Stimulated activated CD4-positive, alpha-beta T cell treated with anti-CD3 and anti-CD28 coated beads, Interleukin-4, amount 100 ng/mL, for 4 hours (primary cell): ENCODE measurements at places on chromosomes 16 and 17.
A peak's percentile ranks its signal among the peaks of the same experiment; 100 is the strongest.

- no peak for DNase-seq
These were observed 15.1 kb upstream of the SLC52A1 start for GRCh38 chr17:5050278-5050677.

- DNase-seq = peak; percentile 40
These were observed 9.4 kb downstream of the SNX20 start for GRCh38 chr16:50671644-50672260.

DNA sequence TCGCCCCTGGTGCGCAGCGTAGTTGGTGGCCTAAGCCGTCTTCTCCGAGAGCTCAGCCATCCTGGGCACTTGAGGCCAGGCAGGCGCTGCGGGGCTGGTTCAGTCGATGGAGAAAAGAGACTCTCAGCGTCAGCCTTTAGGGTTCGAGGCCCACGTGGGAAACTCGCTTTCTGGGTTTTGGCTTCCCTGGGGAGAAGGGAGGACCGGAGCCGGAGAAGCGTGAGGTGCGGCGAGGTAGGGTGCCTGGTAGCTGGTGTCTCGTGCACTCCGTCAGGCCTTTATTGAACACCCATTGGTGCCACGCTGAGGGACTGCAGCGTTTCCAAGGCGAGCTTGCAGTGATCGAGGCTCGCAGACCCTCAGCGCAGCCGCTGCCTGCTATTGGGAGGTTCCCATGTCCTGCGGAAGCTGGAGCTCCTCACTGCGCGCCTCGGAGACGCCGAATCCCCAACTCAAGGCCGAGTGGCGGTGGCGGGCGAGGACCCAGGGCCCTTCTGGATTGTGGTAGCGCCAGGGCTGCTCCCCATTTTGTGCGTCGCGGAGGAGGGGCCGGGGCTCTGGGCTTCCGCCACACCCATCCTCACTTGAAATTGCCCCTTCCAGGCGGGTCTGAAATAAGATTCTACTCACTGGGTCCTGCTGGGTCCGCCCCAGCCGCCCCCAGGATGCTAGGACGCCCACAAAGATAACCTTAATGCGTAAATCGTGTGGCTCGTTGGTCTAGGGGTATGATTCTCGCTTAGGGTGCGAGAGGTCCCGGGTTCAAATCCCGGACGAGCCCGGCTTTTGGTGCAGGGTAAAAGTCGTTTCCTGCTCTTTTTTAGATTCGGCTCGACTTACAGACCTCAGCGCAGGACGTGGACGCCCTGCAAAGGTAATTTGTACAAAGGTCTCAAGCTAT is 1.2 kb downstream of the OR1F1 start:
- no peak for DNase-seq

- no peak for DNase-seq
These were observed 357.6 kb upstream of the SALL1 start for GRCh38 chr16:51508490-51509212.

GRCh38 chr17:33436321-33436720 is 143.2 kb upstream of the ASIC2 start:
- no peak for DNase-seq

GRCh38 chr17:67232441-67232840 is 12.6 kb downstream of the HELZ start:
- DNase-seq = no peak

DNA sequence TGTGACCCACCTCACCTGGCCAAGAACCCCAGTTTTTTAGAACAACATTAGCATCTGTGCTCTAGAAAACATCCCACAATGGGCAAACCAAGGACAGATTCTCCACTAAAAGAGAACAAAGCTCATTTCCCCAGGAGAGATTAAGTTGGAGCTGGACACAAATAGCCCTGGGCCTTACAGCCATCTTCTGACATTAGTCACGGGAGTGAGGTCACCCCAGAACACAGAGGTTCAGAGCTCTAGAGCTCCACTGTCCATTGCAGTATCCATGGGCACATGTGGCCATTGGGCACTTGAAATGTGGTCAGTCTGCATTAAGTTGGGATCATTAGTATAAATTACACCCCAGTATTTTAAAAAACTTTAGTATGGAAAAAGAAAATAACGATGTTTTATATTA is 47.6 kb upstream of the RBBP6 start:
- no peak for DNase-seq

DNA sequence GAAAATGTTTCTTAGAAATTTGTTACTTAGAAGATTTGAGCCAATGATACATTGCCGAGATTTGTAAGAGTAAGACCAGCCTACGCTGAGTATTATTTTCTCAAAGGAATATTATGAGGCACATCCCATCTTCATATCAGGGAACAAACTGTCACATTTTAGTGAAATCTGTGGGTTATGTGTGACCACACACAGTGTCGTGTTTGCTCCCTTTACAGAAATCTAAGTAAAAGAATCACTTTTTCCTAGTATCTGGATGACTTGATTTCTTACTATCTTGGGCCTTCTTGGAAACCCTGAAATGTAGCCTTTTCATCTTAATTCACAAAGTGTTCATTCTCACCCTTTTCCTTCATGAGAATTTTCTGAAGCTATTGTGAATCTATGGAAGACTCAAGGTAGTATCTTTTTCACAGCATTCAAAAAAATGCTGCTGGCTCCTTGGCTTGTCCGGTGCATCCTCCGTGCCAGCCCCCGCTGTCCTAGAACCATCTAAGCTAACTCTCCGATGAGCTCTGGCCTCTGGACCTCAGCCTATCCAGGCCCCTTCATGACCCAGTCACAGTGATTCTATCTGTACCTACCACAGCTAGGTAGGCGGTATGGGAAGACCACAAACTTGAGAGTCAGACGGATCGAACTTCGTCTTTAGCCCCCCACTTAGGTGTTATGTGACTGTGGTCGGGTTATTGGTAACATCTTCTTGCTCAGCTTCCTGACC is 524.3 kb downstream of the MAF start:
- DNase-seq = no peak

- no peak for DNase-seq
These were observed 1.5 kb downstream of the C17orf114 start for GRCh38 chr17:4800462-4801196.

- DNase-seq = no peak
These were observed 4.5 kb upstream of the RSKR start for GRCh38 chr17:28618464-28618863.

- no peak for DNase-seq
These were observed 2.2 kb downstream of the HAGHL start for GRCh38 chr16:728890-729744.

GRCh38 chr16:83128041-83128440 is 501.3 kb downstream of the CDH13 start:
- no peak for DNase-seq

GRCh38 chr16:19700319-19700781 is 17.7 kb downstream of the KNOP1 start:
- DNase-seq = no peak

GRCh38 chr17:11486101-11486867 is 112.0 kb upstream of the DNAH9 start:
- DNase-seq = no peak

GRCh38 chr17:65065906-65066305 is 9.4 kb upstream of the GNA13 start:
- no peak for DNase-seq

DNA sequence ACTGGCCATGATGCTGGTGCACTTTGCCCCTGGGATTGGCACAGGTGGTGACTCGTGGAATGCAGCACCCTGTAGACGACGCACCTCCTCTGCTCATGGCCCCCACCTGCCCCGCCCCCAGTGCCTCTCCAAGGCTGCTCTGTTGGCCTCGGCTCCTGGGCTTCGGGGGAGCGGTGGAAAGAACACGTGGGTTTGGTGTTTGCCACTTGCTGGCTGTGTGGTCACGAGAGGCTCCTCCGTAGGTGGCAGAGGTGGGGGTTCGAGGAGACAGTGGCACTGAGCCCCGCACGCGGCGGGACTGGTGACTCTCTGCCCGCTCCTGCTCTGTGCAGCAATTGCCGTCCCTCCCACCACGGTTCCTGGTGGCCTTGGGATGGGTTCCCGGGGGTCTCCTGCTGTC is 82.8 kb upstream of the ZNF750 start:
- DNase-seq = no peak

DNA sequence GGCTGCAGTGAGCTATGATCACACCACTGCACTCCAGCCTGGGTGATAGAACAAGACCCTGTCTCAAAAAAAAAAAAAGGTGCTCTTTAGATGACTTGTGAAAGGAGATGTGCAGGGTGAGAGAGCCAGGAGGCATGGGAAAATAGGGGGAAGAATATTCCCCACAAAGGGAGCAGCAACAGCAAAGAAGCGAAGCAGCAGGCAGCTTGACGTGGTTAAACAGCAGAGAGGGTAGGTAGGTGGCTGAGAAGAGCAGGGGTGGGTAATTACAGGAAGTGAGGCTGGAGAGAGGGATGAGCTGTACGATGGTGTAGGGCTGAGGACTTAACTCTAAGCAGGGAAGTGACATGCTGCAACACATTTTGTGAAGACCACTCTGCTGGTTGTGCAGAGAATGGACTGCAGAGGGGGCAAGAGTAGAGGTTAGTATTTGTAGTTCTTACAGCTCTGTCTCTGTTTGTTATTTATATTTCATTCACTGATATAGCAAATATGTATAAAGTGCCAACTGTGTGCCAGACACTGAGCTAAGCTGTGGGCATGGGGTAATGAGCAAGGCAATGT is 1.6 kb downstream of the HEATR3 start:
- no peak for DNase-seq

- DNase-seq = no peak
These were observed 25.6 kb downstream of the ADCY7 start for GRCh38 chr16:50291719-50292565.

GRCh38 chr17:40612599-40613244 is 34.9 kb downstream of the SMARCE1 start:
- DNase-seq = peak; percentile 64

DNA sequence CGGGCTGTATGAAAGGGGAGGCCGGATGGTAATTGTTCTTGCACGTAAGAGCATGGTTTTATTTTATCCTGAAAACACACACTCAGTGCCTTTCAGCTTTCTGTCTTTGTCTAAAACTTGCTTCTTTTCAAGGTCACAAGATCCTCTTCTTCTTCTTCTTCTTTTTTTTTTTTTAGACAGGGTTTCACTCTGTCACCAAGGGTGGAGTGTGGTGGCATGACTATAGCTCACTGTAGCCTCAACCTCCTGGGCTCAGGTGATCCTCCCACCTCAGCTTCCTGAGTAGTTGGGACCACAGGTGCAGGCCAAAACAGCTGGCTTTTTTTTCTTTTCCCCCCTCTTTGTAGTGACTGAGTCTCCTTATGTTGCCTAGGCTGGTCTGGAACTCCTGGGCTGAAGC is 15.9 kb upstream of the ZNF629 start:
- no peak for DNase-seq

GRCh38 chr16:64626776-64627175 is 495.1 kb downstream of the CDH11 start:
- DNase-seq = no peak

DNA sequence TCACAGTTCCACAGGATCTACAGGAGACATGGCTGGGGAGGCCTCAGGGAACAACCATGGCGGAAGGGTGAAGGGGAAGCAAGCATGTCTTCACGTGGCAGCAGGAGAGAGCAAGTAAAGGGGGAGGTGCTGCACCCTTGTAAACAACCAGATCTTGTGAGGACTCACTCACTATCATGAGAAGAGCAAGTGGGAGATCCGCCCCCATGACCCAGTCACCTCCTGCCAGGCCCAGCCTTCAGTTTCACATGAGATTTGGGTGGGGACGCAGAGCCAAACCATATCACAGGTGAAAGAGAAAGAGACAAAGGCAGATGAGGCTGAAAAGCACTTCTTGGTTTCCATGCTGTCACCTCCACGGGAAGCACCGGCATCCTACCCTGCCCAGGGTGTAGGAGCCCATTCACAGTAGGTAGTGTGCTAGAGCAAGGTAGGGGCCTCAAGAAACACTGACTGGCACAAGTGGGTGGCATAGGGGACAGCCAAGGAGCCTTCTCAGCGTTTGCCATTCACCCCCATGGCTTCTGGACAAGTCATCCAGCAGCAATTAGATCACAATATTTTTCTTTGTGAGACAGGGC is 6.6 kb downstream of the NARF start:
- DNase-seq = no peak

DNA sequence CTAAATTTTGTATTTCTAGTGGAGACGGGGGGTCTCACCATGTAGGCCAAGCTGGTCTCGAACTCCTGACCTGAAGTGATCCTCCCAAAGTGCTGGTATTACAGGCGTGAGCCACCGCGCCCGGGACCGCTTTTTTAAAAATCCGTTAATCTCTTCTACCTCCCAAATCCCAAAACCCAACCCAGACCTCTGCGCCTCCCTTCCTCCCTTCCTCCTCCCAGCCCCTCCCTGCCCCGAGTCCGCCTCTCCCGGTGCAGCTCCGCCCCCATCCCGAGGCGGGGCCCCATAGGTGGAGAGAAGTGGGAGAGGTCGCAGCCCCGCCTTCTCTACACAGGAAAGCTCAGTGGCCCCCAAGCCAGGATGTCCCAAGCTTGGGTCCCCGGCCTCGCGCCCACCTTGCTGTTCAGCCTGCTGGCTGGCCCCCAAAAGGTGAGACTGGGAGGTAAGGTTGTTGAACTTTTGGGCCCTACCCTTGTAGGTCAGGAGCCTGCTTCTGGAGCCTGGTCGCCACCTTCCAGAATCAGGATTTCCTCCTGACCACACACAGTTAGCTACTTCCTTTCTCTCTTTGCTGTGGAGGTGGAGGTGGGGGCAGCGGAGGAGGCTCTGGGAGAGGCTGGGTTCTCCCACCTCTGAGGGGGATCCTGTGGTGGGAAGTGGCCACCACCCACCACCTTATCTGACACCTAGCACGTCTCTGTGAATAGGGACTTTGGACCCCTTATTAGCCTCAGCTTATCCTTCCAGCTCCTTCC is at the start of gene TMEM92:
Gene TMEM92 (plus strand): TSS at position 325 of the 755 bp plus-strand sequence. CDS start 36 bp downstream, at position 361.
- no peak for DNase-seq

DNA sequence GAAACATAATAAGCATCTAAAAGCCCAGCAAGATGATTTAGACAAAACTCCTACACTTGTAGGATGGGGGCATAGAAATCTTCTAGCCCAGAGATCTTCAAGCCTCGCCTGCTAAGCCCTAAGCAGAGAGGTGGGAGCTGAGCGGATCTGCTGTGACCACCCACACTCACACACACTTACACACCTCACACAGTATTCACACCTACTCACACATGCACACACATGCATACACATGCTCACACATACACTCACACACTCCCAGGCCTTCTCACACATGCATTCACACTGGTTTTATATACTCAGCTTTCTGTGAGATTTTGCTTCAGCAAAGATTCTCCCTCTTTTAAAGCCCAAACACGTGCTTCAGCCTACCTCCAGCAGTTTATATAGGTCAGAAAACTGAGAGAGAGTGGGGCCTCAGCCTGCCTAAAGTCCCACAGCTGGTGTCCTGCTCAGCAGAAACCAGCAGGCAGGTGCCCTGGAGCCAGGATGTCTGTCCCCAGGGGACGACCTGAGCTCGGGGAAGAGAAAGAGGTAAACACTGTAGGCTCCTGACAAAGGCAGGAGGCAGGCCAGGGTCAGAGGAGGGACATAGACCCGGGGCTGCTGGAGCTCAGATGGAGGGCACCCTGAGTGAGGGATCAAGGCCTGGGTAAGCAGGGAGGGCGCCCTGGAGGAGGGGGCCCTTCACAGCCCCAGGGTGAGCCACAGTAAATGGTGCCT is 12.0 kb upstream of the KRT19 start:
- DNase-seq = no peak
